Renal cortical epithelial cell (primary cell): ENCODE measurements at places on chromosomes 7 and 10.

- DNase-seq: no peak
Measured at GRCh38 chr7:55032069-55032699, 13.4 kb downstream of the EGFR start.

GRCh38 chr10:17201794-17202116, 283 bp upstream of the TRDMT1 start:
- no peak for DNase-seq

DNA sequence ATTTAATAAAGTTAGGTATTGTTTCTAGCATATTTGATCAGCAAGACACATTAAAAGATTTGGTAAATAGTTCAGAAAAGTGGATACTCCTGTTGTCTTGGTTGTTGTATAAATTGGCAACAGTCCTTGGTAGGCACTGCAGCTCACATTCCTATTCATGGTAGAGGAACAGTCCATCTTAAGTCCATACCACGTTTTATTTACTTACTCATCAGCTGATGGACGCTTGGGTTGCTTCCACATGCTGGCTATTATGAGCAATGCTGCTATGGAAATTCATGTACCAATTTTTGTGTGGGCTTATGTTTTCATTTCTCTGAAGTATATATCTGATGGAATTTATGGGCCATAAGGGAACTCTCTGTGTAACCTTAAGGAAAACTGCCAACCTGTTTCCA, 43.3 kb downstream of the C10orf120 start:
- no peak for DNase-seq

DNA sequence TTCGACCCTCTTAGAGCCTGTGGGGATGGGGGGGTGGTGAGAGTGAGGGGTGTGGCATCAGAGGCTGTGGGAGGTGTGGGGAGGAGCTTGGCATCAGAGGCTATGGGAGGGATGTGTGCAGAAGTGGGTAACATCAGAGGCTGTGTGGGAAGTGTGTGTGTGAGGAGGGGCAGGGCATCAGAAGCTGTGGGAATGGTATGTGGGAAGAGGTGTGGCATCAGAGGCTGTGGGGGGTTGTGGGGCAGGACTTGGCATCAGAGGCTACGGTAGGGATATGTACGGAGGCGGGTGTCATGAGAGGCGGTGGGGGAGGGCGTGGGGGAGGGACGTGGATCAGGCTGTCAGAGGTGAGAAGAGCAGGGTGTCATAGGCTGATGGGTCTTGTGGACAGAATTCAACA, 97.4 kb downstream of the SEC23IP start:
- no peak for DNase-seq

DNA sequence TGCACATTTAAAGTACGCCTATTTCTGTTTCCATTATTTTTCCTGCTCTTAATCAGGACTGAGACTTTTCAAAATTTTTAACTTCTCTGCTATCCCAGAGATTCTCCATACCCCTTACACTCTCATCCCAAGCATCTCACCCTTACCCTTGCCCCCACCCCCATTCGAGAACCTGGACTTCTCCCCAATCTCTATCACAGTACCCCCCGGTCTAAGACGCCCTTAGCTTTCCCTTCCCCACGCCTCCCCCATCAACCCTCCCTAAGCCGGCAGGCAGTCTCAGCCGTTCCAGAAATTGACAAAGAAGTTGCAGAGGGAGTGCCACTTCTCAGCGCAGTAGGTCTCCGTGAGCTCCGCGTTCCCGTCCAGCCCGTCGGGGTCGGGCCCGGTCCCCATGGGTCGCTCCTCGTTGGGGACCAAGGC, 1.4 kb downstream of the FGFBP3 start:
- DNase-seq: no peak

DNA sequence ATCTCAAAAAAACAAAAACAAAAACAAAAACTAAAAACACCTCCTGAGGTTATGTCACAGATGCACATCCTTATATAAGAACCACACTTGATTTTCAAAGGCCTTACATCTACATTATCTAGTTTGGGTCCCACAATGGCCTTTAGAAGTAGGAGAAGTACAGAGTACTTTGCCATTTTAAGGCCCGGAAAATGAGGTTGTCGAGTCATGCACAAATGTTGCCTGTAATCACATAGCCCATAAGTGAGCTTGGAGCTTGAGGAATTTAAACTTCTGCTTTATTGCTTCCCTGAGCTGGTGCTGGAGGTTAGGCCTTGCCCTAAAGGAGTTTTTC, 9.7 kb upstream of the MKRN1 start:
- DNase-seq: no peak

GRCh38 chr7:105209433-105209832, 179.3 kb downstream of the SRPK2 start:
- no peak for DNase-seq

DNA sequence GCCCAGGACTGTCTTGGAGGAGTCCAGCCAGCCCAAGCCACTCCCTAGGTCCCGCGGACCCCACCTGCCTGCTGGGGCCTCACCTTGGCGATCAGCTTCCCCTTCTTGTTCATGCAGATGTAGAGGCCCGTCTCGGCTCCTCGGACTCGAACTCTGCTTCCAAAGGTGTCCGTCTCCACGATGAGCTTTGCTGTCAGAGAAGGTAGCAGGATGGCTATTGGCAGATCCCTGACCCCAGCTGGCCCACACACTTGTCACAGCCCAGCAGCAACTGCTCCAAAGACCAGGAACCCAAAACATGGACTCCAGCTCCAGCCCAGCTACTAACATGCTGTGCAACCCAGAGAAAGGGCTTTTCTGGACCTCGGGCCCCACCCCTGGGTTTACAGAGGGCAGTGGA, 4.5 kb downstream of the FGF8 start:
- DNase-seq: no peak

DNA sequence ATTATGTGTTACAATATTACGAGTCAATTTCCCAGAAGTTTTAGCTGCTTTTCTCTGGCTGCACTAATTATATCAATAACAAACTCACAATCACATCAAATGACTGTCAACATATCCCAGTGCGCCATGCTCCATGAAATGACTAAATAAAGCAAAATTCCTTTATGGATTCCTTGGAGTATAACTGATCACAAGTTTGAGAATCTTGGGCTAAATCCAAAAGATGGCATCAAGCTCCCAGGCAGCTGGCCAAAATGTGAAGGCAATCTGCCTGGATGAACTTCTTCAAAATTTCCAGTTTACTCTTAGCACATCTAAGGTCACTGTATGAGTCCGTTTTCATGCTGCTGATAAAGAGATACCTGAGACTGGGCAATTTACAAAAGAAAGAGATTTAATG, 210.8 kb downstream of the CCSER2 start:
- DNase-seq: no peak

- DNase-seq: no peak
Measured at GRCh38 chr7:24540956-24541355, 32.3 kb upstream of the PALS2 start.

- no peak for DNase-seq
Measured at GRCh38 chr10:11754173-11754572, 12.0 kb downstream of the ECHDC3 start.

GRCh38 chr7:42926204-42926603, 5.8 kb downstream of the PSMA2 start:
- DNase-seq: no peak

GRCh38 chr7:100875356-100875751, 451 bp downstream of the SRRT start:
- DNase-seq: no peak

- no peak for DNase-seq
Measured at GRCh38 chr10:72825163-72825562, 68.4 kb upstream of the OIT3 start.
